Activated T-helper 1 cell treated with anti-CD3 and anti-CD28 coated beads, Interleukin-12 subunit alpha, Interleukin-12 subunit beta, Interleukin-2, Interleukin-4 antibody, amounts not matched to agents 30 ng/mL and 10 ng/mL and 1 ng/mL, durations not matched to agents 14 hours and 24 hours and 36 hours (primary cell): ENCODE measurements at places on chromosomes 2 and 18.

- H3K36me3 ChIP-seq, result no peaks in the 10 kb centered on the region
- no peak for DNase-seq
- H3K4me1 ChIP-seq, result no peaks in the 10 kb centered on the region
- no peak overlapping the region for H3K4me3 ChIP-seq
- no peak overlapping the region for H3K27ac ChIP-seq
Observed at GRCh38 chr2:102050854-102051391, 59.2 kb downstream of the IL1R2 start.

GRCh38 chr2:143034292-143035074 is 94.7 kb upstream of the ARHGAP15 start:
- peaks cover 9% of the 10 kb centered on the region for H3K4me1 ChIP-seq
- no peaks in the 10 kb centered on the region for H3K27me3 ChIP-seq
- no peaks in the 10 kb centered on the region for H3K36me3 ChIP-seq
- DNase-seq, result peak; percentile 48
- H3K4me3 ChIP-seq, result no peak overlapping the region
- H3K27ac ChIP-seq, result no peak overlapping the region

GRCh38 chr2:132518302-132518701 is 101.7 kb downstream of the GPR39 start:
- H3K36me3 ChIP-seq, result no peaks in the 10 kb centered on the region
- H3K27me3 ChIP-seq, result no peaks in the 10 kb centered on the region
- H3K4me1 ChIP-seq, result no peaks in the 10 kb centered on the region
- no peak for DNase-seq

GRCh38 chr18:74255131-74255616 is 36.6 kb downstream of the CYB5A start:
- peaks cover 7% of the 10 kb centered on the region for H3K4me1 ChIP-seq
- H3K4me3 ChIP-seq, result no peak overlapping the region
- no peaks in the 10 kb centered on the region for H3K27me3 ChIP-seq
- no peaks in the 10 kb centered on the region for H3K36me3 ChIP-seq
- DNase-seq, result no peak

GRCh38 chr2:51441786-51442185 is 409.9 kb upstream of the NRXN1 start:
- no peaks in the 10 kb centered on the region for H3K27me3 ChIP-seq
- H3K36me3 ChIP-seq, result no peaks in the 10 kb centered on the region
- H3K4me1 ChIP-seq, result no peaks in the 10 kb centered on the region
- no peak for DNase-seq

GRCh38 chr2:63840081-63840784 is 1.5 kb upstream of the UGP2 start:
- H3K27ac ChIP-seq, result peak overlapping the region; percentile 99
- no peaks in the 10 kb centered on the region for H3K27me3 ChIP-seq
- H3K4me1 ChIP-seq, result peaks cover 35% of the 10 kb centered on the region
- peaks cover 7% of the 10 kb centered on the region for H3K36me3 ChIP-seq
- DNase-seq, result no peak
- H3K4me3 ChIP-seq, result peak overlapping the region; percentile 99

- H3K4me3 ChIP-seq, result no peak overlapping the region
- H3K27ac ChIP-seq, result no peak overlapping the region
- DNase-seq, result no peak
- H3K36me3 ChIP-seq, result peaks cover 6% of the 10 kb centered on the region
- H3K27me3 ChIP-seq, result no peaks in the 10 kb centered on the region
Observed at GRCh38 chr2:61677306-61677705, 139.2 kb upstream of the XPO1 start.

- no peak overlapping the region for H3K27ac ChIP-seq
- no peaks in the 10 kb centered on the region for H3K4me1 ChIP-seq
- H3K27me3 ChIP-seq, result peaks cover 2% of the 10 kb centered on the region
- no peak for DNase-seq
- no peaks in the 10 kb centered on the region for H3K36me3 ChIP-seq
Observed at GRCh38 chr2:239470151-239470900, 69.5 kb upstream of the HDAC4 start.

- H3K27ac ChIP-seq, result no peak overlapping the region
- H3K27me3 ChIP-seq, result no peaks in the 10 kb centered on the region
- no peak overlapping the region for H3K4me3 ChIP-seq
- H3K36me3 ChIP-seq, result no peaks in the 10 kb centered on the region
Observed at GRCh38 chr2:70340761-70341476, 39.1 kb upstream of the FAM136A start.
